ENCODE measurements at places on chromosomes 11 and 22.

DNA sequence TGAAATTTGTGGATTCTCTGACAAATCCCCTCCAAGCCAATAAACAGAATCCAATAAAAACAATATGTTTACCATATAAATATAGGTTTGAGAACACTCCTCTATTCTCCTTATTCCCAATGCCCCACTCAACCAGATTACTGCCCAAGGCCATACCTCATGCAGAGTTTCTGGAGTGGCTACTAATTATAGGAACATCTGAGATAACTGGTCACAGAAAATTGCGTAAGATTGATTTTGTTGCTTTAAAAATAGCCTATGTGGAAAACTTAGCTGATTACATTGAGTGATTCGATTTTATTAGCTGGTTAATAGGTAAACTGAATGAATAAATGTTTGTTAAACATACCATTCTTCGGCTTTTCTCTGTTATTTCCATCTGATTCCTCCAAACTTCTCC is 48.0 kb downstream of the ME3 start:
- DNase-seq = no peak

- no peak for DNase-seq
These were observed 23.4 kb upstream of the HEPHL1 start for GRCh38 chr11:93997741-93998140.

- no peak for DNase-seq
These were observed 24.4 kb upstream of the FLRT1 start for GRCh38 chr11:64011371-64011770.

- DNase-seq = no peak
These were observed 214.7 kb upstream of the SYN3 start for GRCh38 chr22:33272871-33273270.

All from nucleus accumbens (tissue), 56 donors.